ENCODE measurements at places on chromosomes 3 and 15.

- DNase-seq = no peak
These were observed 37.2 kb downstream of the AP4E1 start for GRCh38 chr15:50945725-50946124.

GRCh38 chr3:168417016-168417415 lies 321.3 kb upstream of the GOLIM4 start:
- DNase-seq = no peak

- DNase-seq = no peak
These were observed 93.0 kb upstream of the BOC start for GRCh38 chr3:113118336-113118735.

- no peak for DNase-seq
These were observed 22.7 kb downstream of the DHX30 start for GRCh38 chr3:47825590-47825989.

- no peak for DNase-seq
These were observed 307.2 kb downstream of the FEZF2 start for GRCh38 chr3:62065985-62066693.

Measured in vagina (tissue), 2 donors.